ENCODE measurements at places on chromosomes 7 and 10. TPM values are rescaled to one million over a fixed set of nuclear protein-coding genes. Genes with fewer than 3 reads are reported as not detected.

The PIK3CG gene
- total RNA-seq: 21.9 TPM

The CFAP70 gene
- total RNA-seq: 9.2 TPM

The GDF2 gene
- not detected for total RNA-seq

The CPA4 gene
- 0.34 TPM for total RNA-seq

The HYAL4 gene
- total RNA-seq: not detected

The CACNB2 gene
- total RNA-seq: 3.0 TPM

The TSPAN13 gene
- 176 TPM for total RNA-seq

GRCh38 chr10:85673270-85673669 is 693.3 kb downstream of the GRID1 start:
- H3K4me1 ChIP-seq: no peaks in the 10 kb centered on the region
- no peaks in the 10 kb centered on the region for H3K27me3 ChIP-seq
- no peak overlapping the region for H3K4me3 ChIP-seq
- no peak overlapping the region for H3K27ac ChIP-seq
- H3K36me3 ChIP-seq: no peaks in the 10 kb centered on the region

DNA sequence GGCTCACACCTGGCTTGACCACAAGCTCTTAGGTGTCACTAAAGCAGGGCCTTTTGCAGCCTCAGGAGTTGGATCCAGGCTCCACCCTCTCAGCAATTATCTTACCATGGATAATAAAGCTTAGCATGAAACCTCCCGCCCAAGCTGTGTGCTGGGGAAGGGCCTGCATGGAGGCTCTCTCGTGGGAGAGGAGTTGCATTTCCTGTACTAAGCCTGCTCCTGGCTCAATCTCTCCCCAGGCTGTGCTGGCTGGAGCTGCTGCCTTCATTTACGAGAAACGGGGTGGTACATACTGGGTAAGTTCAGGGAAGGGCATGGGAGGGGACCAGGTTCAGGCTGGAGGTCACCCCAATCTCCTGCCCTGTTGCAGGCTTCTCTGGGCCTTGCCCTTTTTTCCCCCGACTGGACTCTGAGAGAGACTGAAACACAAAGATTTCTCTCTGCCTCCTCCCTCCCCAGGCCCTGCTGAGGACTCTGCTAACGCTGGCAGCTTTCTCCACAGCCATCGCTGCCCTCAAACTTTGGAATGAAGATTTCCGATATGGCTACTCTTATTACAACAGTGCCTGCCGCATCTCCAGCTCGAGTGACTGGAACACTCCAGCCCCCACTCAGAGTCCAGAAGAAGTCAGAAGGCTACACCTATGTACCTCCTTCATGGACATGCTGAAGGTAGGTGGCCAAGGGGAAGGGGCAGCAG is 2.7 kb downstream of the TMEM176A start:
- H3K36me3 ChIP-seq: no peaks in the 10 kb centered on the region
- no peak overlapping the region for H3K4me3 ChIP-seq
- H3K4me1 ChIP-seq: peaks cover 19% of the 10 kb centered on the region
- no peak for DNase-seq
- H3K27me3 ChIP-seq: no peaks in the 10 kb centered on the region
- no peak overlapping the region for H3K27ac ChIP-seq

DNA sequence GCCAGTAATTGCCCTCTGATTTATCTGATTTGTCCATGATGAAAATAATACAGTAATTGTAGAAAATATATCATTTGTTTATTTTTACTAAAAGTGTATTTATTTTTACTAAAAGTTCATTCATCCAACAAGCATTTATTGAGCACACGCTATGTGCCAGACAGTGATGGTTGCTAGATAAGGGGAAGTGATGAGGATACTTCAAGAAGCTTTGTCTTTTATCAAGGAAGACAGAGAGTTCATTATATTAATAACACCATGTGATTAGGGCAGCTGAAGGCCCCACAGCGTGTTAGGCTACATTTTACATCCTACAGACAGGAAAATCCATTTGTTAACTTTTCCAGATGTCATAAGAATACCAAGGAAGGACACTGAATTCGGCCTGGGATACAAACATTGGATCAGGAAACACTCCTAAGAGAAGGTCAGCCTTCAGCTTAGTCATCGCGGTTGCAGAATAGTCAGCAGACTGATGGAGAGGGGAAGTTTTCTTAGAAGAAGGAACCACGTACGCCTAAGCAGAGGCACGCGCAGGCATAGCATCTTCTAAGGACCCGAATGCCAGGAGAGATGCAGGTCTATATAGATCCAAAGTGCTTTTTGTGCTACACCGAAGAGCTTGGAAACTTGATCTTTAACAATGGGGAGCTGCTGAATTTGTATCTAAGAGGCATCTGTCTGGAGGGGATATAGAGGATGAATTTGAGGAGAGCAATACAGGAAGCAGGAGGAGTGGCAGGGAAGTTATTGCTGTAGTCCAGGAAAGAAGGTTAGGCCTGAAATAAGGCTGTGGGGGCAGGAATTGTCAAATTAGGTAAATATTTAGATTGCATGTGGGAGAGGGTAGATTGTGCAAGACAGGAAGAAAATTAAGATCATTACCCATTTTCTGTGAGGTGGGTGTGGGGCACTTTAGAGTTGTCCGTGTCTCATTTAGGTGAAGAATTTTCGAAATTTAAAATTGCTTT is 85.7 kb downstream of the LRGUK start:
- no peaks in the 10 kb centered on the region for H3K27me3 ChIP-seq
- H3K4me1 ChIP-seq: no peaks in the 10 kb centered on the region
- DNase-seq: peak; percentile 71
- no peak overlapping the region for H3K27ac ChIP-seq

DNA sequence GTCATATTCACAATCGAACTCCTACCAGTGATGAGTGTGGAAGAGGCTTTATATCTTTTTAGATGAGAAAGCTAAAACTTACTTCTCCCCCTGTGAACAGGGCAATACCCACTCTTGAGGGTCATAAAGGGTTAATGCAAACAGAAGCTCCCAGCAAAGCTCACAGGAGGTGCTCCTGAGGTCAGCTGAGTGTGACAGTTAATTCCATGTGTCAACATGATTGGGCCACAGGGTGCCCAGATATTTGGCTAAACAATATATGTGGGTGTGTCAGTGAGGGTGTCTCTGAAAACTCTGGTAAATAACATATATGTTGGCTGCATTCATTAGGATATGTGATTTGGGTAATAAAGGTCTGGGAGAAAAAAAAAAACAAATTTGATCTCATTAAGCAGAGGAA is 86.0 kb downstream of the HIP1 start:
- H3K4me1 ChIP-seq: peaks cover 23% of the 10 kb centered on the region
- DNase-seq: no peak
- no peaks in the 10 kb centered on the region for H3K36me3 ChIP-seq

DNA sequence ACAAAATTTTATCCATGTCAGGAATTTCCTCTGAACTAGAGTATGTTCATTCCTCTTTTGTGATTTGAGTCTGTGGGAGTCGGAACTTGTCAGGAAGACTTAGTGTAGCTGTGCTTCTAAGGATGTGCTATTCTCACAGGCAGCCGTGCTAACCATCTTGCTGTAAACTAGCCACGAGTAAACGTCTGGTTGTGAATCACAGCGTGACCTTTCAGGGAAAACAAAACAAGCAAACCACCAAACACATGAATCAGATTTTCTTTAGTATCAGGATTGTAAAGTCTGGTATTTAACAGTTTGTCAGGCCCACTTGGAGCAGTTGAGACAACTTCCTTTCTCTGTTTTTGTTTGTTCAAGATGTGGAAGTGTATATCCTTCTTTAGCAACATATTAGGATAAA is 32.0 kb downstream of the AUTS2 start:
- no peak overlapping the region for H3K4me3 ChIP-seq
- no peaks in the 10 kb centered on the region for H3K36me3 ChIP-seq
- no peaks in the 10 kb centered on the region for H3K27me3 ChIP-seq
- H3K27ac ChIP-seq: no peak overlapping the region

DNA sequence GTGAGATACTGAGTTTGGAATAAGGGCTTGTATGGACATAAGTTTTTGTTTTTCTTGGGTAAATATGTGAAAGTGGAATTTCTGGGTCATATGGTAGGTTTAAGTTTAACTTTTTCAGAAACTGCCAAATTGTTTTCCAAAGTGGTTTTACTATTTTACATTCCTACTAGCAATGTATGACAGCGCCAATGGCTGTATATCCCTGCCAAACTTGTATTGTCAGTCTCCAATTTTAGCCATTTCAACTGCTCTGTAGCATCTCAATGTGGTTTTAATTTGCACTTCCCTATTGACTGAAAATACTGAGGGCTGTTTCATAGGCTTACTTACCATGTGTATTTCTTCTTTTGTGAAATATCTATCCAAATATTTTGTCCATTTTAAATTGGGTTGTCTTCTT is 90.5 kb upstream of the ZNF32 start:
- no peak overlapping the region for H3K27ac ChIP-seq
- H3K4me3 ChIP-seq: no peak overlapping the region
- no peaks in the 10 kb centered on the region for H3K36me3 ChIP-seq

DNA sequence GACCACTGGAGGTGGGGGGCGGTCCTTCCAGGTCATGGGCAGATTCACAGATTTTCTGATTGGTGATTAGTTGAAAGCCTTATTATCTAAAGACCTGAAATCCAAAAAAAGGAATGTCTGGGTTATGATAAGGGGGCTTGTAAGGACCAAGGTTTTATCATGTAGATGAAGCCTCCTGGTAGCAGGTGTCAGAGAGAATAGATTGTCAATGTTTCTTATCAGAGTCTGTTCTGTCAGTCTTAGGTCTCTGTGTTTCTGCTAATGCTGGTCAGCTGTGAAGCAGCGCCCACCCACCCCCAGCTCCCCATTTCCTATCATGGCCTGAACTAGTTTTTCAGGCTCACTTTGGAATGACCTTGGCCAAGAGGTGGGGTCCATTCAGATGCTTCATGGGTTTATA is 21.2 kb downstream of the TES start:
- no peak for DNase-seq
- H3K4me1 ChIP-seq: peaks cover 27% of the 10 kb centered on the region
- no peaks in the 10 kb centered on the region for H3K36me3 ChIP-seq
- no peak overlapping the region for H3K4me3 ChIP-seq
- no peaks in the 10 kb centered on the region for H3K27me3 ChIP-seq

DNA sequence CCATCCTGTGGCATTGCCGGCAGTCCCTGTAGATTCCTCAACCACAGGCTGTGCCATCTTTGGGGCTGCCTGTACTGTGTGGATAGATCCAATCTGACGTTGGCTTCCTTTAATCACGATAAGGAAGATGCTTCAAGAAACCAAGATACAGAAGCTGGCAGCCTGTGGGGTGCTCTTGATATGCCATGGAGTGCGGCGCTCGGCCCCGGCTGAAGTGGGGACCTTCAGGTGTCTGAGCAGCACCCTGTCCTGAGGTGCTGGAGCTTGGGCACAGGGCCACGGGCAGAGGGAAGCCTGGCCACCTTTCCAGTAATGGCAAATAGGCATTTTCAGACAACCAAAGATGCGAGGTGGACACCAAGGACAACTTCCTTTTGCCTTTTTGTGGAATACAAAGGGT is 139.5 kb downstream of the ACTR3B start:
- DNase-seq: no peak
- H3K27me3 ChIP-seq: no peaks in the 10 kb centered on the region
- no peak overlapping the region for H3K4me3 ChIP-seq

DNA sequence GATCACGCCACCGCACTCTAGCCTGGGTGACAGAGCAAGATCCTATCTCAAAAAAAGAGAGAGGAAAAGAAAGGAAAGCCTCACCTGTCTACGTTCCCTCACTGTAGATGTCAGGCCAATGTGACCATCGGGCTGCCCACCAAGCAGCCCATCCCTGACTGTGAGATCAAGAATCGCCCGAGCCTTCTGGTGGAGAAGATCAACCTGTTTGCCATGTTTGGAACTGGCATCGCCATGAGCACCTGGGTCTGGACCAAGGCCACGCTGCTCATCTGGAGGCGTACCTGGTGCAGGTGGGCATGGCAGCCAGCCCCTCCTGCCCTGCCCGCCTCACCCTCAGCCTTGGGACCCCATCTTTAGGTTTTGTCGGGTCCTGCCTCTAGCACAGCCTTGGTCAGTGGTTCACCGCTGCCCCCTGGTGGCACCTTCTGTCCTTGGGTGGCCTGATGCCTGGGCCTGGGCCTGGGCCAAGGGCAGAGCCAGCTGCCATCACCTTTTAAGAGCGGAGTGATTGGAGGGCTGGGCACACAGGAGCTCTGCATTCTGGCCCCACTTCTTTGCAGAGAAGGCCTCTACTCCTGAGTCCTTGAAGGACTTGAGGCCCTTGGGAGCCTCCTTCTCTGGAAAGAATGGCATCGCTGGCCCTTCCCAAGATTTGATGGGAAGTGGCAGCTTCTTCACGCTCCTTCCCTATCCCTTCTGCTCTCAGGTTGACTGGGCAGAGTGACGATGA is 14.4 kb upstream of the AHCYL2 start:
- H3K27me3 ChIP-seq: no peaks in the 10 kb centered on the region
- DNase-seq: peak; percentile 75
- H3K4me3 ChIP-seq: no peak overlapping the region
- H3K4me1 ChIP-seq: no peaks in the 10 kb centered on the region
- no peak overlapping the region for H3K27ac ChIP-seq

DNA sequence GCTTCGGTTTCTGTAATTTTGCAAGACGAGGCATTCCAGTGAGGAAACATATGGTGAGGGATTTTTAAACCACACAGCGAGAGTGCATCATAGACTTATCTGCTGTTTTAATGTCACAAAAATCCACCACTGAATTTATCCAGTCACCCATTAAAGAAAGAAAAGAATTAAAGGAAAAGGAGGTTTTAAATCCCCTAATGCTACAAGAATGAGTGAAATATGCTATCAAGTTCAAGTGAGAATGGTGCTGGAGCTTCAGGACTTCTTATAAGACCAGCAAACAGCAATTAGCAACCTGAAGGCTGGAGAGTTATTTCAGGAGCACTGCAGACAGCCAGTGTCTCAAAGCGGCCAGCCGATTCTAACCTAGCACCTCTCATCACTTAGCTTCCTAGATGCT is 439.1 kb upstream of the MGMT start:
- no peak overlapping the region for H3K4me3 ChIP-seq
- H3K4me1 ChIP-seq: no peaks in the 10 kb centered on the region
- no peak for DNase-seq
- no peak overlapping the region for H3K27ac ChIP-seq

- no peaks in the 10 kb centered on the region for H3K4me1 ChIP-seq
- H3K27me3 ChIP-seq: no peaks in the 10 kb centered on the region
- no peaks in the 10 kb centered on the region for H3K36me3 ChIP-seq
- no peak overlapping the region for H3K4me3 ChIP-seq
- no peak for DNase-seq
These were observed 1079.9 kb downstream of the CNTNAP2 start for GRCh38 chr7:147196481-147196880.

DNA sequence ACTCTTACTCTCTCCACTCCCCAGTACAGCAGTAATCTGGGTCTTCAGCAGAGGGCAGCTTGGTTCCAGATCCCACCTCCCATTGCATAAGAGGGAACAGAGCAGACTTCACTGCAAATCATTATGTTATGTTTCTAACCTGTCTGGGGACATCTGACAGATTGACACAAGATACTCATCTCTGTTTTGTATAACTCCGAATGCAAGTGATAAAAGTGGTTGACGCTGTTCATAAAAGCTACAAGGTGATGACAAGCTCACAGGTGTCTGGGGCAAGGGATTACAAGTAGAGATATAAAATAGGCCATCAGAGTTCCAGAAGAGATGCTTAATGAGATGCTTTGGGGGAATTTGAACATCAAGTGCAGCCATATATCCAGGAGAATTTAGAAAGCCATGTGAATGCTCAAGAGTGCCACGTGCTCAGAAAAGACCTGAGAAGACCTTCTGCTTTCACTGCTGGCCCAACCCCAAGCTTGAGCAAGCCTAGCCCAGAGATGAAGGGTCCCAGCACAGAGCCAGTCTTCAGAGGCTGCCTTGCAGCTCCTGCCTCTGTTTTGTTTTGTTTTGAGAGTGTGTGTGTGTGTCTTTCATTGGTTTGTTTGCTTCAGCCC is 80.6 kb downstream of the VSTM2A start:
- DNase-seq: no peak
- no peaks in the 10 kb centered on the region for H3K27me3 ChIP-seq
- H3K27ac ChIP-seq: no peak overlapping the region
- no peaks in the 10 kb centered on the region for H3K4me1 ChIP-seq
- no peak overlapping the region for H3K4me3 ChIP-seq

Data from upper lobe of left lung (tissue), 6 donors.